ENCODE measurements at places on chromosomes 16 and 17.
A peak's percentile ranks its signal among the peaks of the same experiment; 100 is the strongest.

DNA sequence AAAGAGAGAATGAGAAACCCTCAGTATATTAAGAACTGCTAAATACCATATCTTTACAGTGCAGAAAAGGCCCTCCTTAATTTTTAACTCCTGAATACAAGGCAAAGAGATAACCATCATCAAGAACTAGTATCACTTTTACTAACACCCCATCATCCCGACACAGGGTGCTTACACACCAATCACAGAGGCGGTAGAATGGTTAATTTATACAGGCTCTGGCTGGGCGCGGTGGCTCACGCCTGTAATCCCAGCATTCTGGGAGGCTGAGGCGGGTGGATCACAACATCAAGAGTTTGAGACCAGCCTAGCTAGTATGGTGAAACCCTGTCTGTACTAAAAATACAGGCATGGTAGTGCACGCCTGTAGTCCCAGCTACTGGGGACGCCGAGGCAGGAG is 4.2 kb downstream of the PSMD12 start:
- DNase-seq = no peak

- DNase-seq = no peak
Observed at GRCh38 chr17:48100591-48101011, 677 bp downstream of the CBX1 start.

DNA sequence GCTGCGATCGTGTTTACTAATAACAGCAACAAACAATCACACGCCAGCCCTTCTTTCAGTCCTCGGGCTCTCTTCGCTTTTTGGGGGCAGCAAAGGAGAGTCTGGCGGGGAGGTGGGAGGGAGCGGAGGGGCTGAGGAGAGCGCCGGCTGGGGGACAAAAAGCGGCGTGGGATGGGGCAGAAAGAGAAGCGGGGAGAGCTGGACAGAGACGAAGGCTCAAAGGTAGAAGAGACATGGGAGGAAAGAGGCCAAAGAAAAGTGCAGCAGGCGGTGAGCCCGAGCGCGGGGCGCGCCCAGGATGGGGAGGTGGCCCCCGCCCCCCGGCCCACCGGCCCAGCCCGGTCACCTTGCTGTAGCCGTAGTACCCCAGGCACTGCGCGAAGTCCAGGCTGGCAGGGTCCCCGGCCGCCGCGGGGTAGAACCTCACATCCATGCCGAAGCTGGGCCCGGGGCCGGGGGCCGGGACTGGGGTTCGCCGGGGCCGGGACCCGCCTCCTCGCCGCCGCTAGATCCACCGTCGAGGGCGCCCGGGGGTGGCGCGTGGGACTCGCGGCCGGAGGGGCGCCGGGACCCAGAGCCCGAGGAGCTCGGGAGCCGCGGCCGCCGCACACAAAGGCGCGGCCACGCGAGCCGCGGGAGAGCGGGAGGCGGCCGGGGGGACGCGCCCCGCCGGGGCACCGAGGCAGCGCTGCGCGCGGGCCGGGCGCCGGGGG is 496 bp downstream of the TOX3 start:
- no peak for DNase-seq

GRCh38 chr17:17235212-17236174 is 1.5 kb downstream of the FLCN start:
- DNase-seq = no peak

DNA sequence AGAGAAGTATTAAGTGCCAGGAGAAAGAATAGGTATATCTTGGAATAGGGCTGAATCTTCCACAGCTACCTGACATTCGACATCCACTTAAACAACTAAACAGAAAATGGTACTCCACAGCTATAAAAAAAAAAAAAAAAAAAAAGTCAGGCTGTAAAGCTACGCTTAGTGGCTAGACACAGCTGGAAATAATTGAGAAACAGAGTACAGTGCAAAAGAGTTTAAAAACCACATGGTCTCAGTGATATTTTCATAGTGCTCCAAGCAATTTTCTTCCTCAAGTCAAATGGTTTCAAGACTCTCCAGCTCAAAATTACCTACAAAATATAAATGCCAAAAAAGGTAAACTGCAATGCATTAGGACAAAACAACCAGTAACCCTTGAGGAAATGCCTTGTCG is 607.1 kb downstream of the KCNJ2 start:
- no peak for DNase-seq

DNA sequence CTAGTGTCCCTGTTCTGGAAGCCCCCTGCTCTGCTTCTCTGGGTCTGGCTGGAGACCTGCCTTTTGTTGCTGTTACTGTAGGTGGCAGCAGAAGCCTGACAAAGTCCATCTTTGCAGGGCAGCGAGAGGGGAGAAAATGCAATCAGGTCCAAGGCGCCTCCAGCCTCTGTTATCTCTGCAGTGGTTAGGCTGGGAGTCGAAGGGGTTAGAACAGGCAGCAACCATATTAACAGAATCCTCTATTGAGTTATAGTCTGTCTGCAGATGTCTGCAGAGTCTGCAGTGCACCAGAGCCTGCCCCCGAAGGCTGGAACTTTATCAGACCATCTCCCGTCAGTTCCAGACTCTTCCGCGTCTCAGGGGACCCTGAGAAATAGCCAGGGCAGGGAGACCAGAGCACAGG is 404.9 kb upstream of the EEF2KMT start:
- no peak for DNase-seq

DNA sequence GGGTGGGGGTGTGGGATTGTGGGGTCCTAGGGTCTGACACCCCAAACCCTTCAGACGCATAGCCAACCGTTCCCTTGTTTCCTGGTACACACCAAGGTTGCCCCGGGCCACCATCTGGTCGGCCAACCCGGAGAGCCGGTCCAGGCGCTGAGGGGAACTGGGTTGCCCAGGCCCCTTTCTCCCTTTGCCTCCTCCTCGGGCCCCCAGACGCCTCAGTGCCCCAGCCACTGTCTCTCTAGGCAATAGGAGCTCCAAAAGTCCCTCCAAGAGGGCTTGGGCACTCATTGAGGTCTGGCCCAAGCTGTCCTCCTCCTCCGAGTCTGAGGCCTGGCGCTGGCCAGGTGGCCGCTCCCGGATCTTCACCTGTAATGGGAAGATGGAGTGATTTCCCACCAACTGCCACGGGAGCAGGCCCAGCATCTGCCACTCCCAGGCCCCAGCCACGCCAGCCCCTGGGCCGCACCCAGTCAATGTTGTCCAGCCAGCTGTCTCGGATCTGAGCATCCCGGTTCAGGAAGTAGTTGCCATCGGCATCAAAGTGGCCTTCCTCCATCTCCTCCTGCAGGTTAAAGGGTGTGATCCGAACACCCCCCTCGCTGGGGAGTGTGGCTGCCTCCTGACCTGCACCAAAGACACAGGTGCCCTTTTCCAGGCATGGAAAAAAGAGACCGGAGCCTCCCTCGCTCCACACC is 1.5 kb downstream of the CD2BP2 start:
- DNase-seq = no peak

DNA sequence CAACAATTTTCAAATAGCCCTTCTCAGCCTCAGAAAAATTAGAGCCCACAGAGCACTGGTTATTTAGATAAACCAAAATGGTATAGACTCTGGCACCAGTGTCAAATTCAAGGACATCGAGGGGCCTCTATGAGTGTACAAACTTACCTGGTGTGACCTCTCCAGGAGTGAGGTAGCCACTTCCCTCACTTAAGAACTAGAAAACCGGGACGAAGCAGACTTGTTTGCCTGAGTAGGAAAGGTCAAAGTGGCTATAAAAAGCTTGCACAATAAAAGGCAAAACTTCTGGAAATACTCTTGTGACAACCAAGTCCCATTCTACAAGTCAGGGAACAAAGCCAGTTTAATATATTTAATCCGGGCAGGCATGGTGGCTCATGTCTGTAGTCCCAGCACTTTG is 39.2 kb upstream of the PRSS54 start:
- no peak for DNase-seq

DNA sequence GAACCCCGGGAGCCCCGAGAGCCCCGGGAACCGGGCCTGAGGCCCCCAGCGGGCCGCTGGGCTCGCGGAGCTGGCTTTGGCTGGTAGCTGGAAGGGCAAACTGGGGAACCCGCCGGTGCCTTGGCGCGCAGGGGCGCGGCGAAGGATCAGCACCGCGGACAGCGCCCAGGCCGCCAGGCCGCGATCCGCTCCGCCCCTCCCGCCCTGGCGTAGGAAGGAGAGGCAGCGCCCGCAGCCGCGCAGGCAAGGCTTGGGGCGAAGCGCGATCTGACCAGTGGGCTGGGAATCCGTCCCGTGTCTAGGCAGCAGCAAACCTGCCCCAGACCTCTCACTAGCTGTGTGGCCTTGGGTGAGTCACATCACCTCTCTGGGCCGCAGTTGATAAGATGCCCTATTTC is 331 bp upstream of the CCDC92B start:
- DNase-seq = peak; percentile 28

DNA sequence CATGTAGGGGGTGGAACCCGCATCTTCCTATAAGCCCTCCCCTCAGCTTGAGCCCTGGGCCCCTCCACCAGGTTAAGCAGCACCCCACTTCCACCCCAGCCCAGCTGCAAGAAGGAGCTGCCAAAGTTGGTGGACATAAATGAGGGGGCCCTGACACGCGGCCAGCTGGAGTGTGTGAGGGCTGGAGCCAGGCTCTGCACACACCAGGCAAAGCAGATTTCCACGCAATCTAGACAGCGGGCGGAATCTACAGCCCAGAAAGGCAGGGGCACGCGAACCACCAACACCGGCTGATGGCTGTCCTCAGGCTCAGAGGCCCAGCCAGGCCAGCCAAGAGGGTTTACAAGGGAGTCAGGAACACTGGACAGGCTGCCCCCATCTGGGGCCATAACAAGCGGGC is 171.2 kb downstream of the ZNF423 start:
- DNase-seq = no peak

All from stromal cell of bone marrow (primary cell).